Spleen (tissue), 13 donors: ENCODE measurements at places on chromosomes 13 and 19.
A peak's percentile ranks its signal among the peaks of the same experiment; 100 is the strongest.

GRCh38 chr13:50529154-50529882, 314.2 kb downstream of the DLEU7 start:
- peak; percentile 78 for DNase-seq

DNA sequence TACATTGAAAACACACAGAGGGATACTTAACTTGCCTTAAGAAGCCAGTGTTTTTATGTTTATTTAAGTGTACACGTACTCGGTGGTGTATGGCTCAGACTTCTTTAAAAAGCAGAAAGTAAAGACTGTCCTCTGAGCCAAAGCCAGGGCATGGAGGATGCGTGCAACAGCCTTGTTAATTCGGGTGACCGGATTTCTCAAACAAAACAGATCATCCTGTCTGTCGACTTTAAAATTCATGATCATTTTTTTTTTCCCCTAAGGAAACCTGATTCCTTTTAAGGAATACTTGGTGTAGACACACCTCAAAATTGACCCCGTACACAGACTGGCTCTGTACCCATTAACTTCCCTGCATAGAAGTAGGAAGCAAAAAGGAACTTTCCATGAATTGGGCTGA, 124.7 kb upstream of the RNF113B start:
- DNase-seq: no peak

- no peak for DNase-seq
Measured at GRCh38 chr13:109790942-109791605, 4.7 kb upstream of the IRS2 start.

DNA sequence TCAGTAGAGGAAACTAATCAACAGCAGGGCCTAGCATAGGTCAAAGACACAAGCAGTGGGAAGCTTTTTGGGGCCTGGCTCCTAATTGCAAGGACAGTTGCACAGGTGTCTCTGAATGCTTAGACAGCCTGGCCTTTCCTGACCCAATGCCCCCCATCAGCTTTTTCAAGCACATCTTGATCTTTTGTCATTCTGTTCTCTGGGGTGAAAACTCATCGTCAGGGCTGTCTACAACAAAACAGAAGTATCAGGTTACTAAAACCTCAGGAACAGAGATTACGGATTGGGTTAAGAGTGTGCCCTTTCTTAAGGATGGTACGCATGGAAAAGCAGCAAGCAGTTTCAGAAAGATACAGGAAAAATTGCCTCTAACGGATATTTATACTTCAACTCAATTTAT, 8.3 kb upstream of the ZNF254 start:
- DNase-seq: no peak

- no peak for DNase-seq
Measured at GRCh38 chr13:92941167-92941566, 285.4 kb upstream of the GPC6 start.

DNA sequence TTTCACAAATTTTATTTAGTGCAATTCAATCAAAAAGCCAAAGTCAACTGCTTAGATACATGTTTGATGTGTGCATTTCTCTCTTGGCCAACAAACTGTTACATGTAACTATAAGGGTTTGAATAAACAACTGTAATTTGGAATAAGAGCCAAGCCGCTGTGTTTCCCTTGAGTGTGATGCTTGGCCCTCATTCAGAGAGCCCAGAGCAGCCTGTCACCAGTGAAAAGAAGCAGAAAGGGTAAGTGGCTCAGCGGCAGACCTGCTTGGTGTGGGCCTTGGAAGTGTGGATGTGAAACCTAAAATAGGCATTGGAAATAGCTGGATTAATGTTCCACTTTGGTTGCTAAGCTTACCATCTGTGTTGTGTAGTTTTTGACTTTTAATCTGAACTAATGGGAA, 924.6 kb downstream of the OLFM4 start:
- no peak for DNase-seq

DNA sequence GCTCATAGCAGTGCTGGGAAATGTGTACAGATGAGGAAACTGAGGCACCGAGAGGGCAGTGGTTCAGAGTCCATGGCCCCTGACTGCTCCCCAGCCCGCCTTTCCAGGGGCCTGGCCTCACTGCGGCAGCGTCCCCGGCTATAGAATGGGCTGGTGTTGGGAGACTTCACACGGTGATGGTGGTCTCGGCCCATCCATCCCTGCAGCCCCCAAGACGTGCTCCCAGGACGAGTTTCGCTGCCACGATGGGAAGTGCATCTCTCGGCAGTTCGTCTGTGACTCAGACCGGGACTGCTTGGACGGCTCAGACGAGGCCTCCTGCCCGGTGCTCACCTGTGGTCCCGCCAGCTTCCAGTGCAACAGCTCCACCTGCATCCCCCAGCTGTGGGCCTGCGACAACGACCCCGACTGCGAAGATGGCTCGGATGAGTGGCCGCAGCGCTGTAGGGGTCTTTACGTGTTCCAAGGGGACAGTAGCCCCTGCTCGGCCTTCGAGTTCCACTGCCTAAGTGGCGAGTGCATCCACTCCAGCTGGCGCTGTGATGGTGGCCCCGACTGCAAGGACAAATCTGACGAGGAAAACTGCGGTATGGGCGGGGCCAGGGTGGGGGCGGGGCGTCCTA, 15.9 kb downstream of the LDLR start:
- no peak for DNase-seq
